ENCODE measurements at places on chromosomes 6 and 20.

DNA sequence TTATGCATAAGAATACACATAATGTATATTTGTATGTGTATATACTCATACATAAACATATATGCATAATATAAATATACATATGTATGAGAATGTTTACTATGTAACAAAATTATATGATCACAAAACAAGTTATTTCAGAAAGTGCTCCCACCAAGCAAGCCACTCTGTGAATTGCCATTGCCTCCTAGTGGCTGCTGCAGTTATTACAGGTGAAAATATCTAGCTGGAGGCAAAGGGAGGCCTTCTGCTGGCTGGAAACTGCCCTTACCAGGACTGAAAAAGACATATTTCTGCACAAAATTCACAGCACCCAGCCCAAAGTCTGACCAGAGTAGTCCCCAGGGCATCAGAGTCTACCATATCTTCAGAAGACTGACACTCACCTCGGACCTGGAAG lies 14.4 kb upstream of the ADAM33 start:
- no peaks in the 10 kb centered on the region for H3K27me3 ChIP-seq
- no peak for DNase-seq

DNA sequence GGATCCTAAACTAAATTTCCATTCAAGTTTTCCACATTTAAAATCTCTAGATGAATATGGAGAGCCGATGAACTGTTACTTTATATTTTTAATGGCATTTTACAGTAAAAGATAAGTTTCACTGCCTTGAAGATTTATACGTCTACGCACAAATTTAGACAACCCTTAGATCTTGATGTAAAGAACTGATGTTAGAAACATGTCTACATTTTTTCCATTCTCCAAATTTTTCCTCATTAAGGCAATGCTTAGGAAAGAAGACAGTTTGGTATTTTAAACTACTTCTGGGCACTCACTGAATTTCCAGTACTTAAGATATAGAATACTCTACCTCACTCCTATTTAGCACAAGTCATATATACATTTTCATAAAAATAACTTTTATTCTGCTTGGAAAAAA lies 45.4 kb downstream of the ME1 start:
- H3K4me3 ChIP-seq = no peak overlapping the region

- H3K4me1 ChIP-seq = peaks cover 2% of the 10 kb centered on the region
- H3K27ac ChIP-seq = no peak overlapping the region
- no peaks in the 10 kb centered on the region for H3K27me3 ChIP-seq
- no peak overlapping the region for H3K4me3 ChIP-seq
Observed at GRCh38 chr6:117401799-117402198, 23.9 kb downstream of the ROS1 start.

GRCh38 chr6:168726312-168726856 lies 285.4 kb downstream of the SMOC2 start:
- H3K4me3 ChIP-seq = no peak overlapping the region
- no peak for DNase-seq
- no peak overlapping the region for H3K27ac ChIP-seq
- no peaks in the 10 kb centered on the region for H3K4me1 ChIP-seq
- H3K27me3 ChIP-seq = peaks cover 4% of the 10 kb centered on the region

DNA sequence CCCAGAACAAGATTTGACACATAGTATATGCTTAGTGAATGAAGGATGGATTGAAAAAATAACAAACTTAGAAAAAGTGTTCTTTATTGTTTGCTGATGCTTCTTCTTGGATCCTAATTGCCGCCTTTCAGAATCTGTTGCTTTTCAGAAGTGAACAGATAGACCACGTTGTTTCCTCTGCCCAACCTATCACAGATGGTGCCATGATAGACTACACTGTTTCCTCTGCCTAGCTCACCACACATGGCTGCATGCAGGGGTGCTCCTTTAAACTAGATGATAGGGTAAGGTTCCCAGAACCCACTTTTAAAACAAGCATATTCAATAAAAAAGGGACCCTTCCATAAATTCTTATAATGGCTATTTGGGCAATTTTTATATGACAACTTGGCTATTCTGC lies 4.6 kb upstream of the RGS17 start:
- H3K36me3 ChIP-seq = no peaks in the 10 kb centered on the region
- no peaks in the 10 kb centered on the region for H3K4me1 ChIP-seq
- H3K4me3 ChIP-seq = no peak overlapping the region
- H3K27me3 ChIP-seq = no peaks in the 10 kb centered on the region
- no peak for DNase-seq

DNA sequence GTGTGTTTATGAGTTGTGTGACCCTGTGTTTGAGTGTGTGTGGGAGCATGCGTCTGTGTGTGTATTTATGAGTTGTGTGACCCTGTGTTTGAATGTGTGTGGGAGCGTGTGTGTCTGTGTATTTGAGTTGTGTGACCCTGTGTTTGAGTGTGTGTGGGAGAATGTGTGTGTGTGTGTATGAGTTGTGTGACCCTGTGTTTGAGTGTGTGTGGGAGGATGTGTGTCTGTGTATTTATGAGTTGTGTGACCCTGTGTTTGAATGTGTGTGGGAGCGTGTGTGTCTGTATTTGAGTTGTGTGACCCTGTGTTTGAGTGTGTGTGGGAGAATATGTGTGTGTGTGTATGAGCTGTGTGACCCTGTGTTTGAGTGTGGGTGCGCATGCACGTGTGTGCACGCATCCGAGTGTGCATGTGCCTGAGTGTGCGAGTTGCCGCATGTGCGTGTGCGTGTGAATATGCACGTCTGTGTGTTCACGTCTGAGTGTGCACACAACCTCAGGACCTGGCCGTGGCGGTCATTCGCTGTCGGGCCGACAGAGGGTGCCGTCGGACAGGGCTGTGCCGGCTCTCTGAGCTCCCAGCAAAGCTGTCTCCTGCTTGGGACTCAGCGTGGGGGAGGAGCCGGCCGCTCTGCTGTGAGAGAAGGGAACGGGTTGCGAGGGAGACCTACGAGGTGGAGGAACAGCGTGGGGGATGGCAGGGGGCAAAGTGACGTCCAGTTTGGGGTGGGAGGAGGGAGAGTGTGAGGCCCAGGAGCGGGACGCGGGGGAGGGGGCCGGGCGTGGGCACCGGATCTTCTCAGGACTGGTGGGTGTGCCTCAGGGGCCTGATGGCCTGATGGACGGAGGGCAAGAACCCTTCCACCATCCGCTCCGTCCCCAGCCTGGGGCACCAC lies 19.7 kb downstream of the SLC17A9 start:
- H3K4me1 ChIP-seq = no peaks in the 10 kb centered on the region
- peak; percentile 86 for DNase-seq
- H3K36me3 ChIP-seq = no peaks in the 10 kb centered on the region
- peaks cover 48% of the 10 kb centered on the region for H3K27me3 ChIP-seq
- no peak overlapping the region for H3K27ac ChIP-seq
- H3K4me3 ChIP-seq = no peak overlapping the region

DNA sequence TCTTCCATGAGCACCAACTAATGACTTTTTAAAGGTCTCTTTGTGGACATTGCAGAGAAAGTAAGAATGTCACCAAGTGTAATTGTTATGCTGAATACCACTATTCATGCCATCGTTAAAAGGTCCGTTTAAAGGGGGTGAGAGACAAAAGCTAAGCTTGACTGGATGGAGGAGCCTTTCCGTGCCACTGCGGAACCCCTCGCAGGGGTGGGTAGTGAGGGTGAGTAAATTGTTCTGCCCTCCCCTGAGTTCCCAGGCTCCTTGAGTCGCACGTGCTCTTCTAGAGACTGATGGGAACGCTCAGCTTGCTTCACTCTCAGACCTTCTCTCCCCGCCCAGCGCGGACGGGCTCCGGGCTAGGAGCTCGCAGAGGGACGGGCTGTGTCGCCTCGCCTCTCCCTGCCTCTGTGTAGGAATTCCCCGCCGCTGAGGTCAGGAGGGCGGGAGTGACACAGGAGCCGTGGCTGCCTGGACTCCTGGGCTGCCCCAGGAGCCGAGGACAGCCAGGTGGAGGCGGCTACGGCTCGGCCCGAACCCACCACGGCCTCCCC lies 314.8 kb upstream of the QKI start:
- H3K36me3 ChIP-seq = no peaks in the 10 kb centered on the region
- no peaks in the 10 kb centered on the region for H3K4me1 ChIP-seq
- no peak overlapping the region for H3K4me3 ChIP-seq
- H3K27me3 ChIP-seq = no peaks in the 10 kb centered on the region
- H3K27ac ChIP-seq = no peak overlapping the region
- DNase-seq = no peak

GRCh38 chr6:146200176-146200575 lies 171.3 kb downstream of the GRM1 start:
- H3K4me1 ChIP-seq = no peaks in the 10 kb centered on the region
- DNase-seq = no peak
- no peaks in the 10 kb centered on the region for H3K36me3 ChIP-seq
- H3K27me3 ChIP-seq = no peaks in the 10 kb centered on the region
- no peak overlapping the region for H3K4me3 ChIP-seq
- H3K27ac ChIP-seq = no peak overlapping the region

GRCh38 chr6:166026586-166027126 lies 141.0 kb downstream of the TBXT start:
- no peaks in the 10 kb centered on the region for H3K36me3 ChIP-seq
- H3K27ac ChIP-seq = no peak overlapping the region
- no peak overlapping the region for H3K4me3 ChIP-seq

GRCh38 chr20:61328911-61329558 lies 77.0 kb downstream of the CDH4 start:
- H3K27ac ChIP-seq = no peak overlapping the region
- DNase-seq = no peak
- no peak overlapping the region for H3K4me3 ChIP-seq
- no peaks in the 10 kb centered on the region for H3K4me1 ChIP-seq
- H3K27me3 ChIP-seq = no peaks in the 10 kb centered on the region

GRCh38 chr20:63183422-63184146 lies 32.3 kb downstream of the YTHDF1 start:
- H3K4me1 ChIP-seq = no peaks in the 10 kb centered on the region
- H3K27me3 ChIP-seq = peaks cover 31% of the 10 kb centered on the region
- DNase-seq = peak; percentile 39
- no peaks in the 10 kb centered on the region for H3K36me3 ChIP-seq
- H3K27ac ChIP-seq = no peak overlapping the region

DNA sequence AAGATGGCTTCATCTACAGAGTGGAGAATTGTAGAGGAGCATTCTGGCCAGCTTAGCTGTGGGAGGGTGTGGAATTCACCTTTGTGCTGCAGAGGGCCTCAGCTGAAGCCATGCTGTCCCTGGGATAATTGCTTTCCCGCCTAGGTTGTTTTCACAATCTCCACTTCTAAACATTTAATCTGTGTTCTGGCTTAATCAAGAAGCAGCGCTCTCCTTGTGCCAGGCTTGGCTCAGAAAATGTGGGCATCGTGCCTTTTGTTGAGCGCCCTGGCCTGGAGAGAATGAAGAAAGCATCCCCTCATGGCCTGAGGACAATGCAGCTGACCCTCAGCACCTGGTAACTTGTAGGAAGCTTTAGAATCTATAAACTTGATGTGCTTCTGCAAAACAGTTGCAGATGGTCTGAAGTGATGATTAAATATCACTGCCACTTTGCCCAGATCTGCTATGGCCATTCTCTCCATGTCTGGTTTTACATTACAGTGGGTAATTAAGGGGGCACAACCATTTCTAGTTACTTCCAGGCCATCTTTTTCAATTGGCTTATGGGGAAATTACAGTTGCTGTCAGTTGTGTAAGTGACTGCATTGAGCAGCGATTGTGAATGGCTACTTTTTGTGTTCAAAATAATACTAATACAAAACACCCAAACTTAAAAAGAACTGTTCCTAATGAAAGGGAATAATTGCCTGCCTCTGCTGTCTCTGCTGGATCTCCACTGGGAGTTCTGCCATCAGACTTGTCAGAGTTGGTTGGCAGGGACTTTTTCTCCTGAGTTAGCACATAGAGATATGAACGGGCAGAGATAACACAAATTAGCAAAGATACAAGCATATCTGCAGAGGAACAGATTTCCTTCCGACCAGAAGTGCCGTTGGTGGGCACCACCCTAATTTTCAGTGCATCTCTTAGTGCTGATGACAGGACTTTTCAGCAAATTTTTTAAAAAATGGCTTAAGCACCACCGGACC lies 18.4 kb downstream of the CTNNBL1 start:
- H3K27me3 ChIP-seq = no peaks in the 10 kb centered on the region
- H3K4me1 ChIP-seq = peaks cover 59% of the 10 kb centered on the region
- peak overlapping the region; percentile 53 for H3K27ac ChIP-seq
- H3K36me3 ChIP-seq = no peaks in the 10 kb centered on the region
- DNase-seq = no peak
- no peak overlapping the region for H3K4me3 ChIP-seq

DNA sequence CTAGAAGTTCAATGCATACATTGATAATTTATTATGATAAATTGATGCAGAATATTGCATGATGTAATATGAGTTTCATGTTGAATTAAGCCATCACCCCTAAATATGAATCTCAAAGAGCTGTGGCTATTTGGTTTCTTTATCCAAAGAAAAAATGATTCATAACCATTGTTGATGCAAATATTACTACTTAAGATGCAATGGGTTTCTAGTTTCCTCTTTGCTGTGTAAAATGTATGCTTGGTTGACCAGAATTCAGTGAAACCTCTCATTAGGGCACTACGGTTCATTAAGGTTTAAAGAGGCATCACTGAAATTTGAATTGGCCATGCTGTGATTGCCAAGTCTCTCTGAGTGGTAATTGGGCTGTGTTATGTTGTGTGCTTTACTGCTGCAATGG lies 492.5 kb upstream of the FLRT3 start:
- DNase-seq = no peak
- no peaks in the 10 kb centered on the region for H3K27me3 ChIP-seq
- no peaks in the 10 kb centered on the region for H3K36me3 ChIP-seq
- H3K4me3 ChIP-seq = no peak overlapping the region
- H3K4me1 ChIP-seq = no peaks in the 10 kb centered on the region
- no peak overlapping the region for H3K27ac ChIP-seq

GRCh38 chr6:143608906-143609305 lies 68.9 kb upstream of the PHACTR2 start:
- no peaks in the 10 kb centered on the region for H3K27me3 ChIP-seq
- H3K4me1 ChIP-seq = peaks cover 38% of the 10 kb centered on the region
- no peak overlapping the region for H3K4me3 ChIP-seq

GRCh38 chr6:8014947-8015346 lies 49.2 kb downstream of the BLOC1S5 start:
- H3K36me3 ChIP-seq = no peaks in the 10 kb centered on the region
- no peaks in the 10 kb centered on the region for H3K27me3 ChIP-seq
- DNase-seq = no peak
- H3K27ac ChIP-seq = peak overlapping the region; percentile 49

- H3K27ac ChIP-seq = peak overlapping the region; percentile 72
- H3K4me1 ChIP-seq = no peaks in the 10 kb centered on the region
- H3K36me3 ChIP-seq = no peaks in the 10 kb centered on the region
Observed at GRCh38 chr6:77368660-77369313, 94.5 kb downstream of the HTR1B start.

- DNase-seq = no peak
- peaks cover 75% of the 10 kb centered on the region for H3K36me3 ChIP-seq
- no peaks in the 10 kb centered on the region for H3K4me1 ChIP-seq
- no peak overlapping the region for H3K4me3 ChIP-seq
- H3K27ac ChIP-seq = peak overlapping the region; percentile 39
Observed at GRCh38 chr6:159753081-159753872, 8.6 kb upstream of the ACAT2 start.

GRCh38 chr6:134340179-134340975 lies 22.5 kb upstream of the SGK1 start:
- H3K4me1 ChIP-seq = no peaks in the 10 kb centered on the region
- DNase-seq = no peak
- no peaks in the 10 kb centered on the region for H3K27me3 ChIP-seq

- H3K36me3 ChIP-seq = no peaks in the 10 kb centered on the region
- H3K27ac ChIP-seq = no peak overlapping the region
- H3K27me3 ChIP-seq = peaks cover 51% of the 10 kb centered on the region
- peak overlapping the region; percentile 54 for H3K4me3 ChIP-seq
- H3K4me1 ChIP-seq = peaks cover 6% of the 10 kb centered on the region
- DNase-seq = peak; percentile 38
Observed at GRCh38 chr6:127515234-127515793, 3.8 kb downstream of the MTCL3 start.

GRCh38 chr6:33784787-33785186 lies 4.1 kb downstream of the LEMD2 start:
- no peaks in the 10 kb centered on the region for H3K27me3 ChIP-seq
- no peak for DNase-seq
- H3K4me3 ChIP-seq = no peak overlapping the region
- no peak overlapping the region for H3K27ac ChIP-seq
- peaks cover 17% of the 10 kb centered on the region for H3K36me3 ChIP-seq
- peaks cover 22% of the 10 kb centered on the region for H3K4me1 ChIP-seq

Measured in cardiac muscle cell (in vitro differentiated cells and primary cell).